ENCODE measurements at places on chromosomes 3 and 15. TPM values are rescaled to one million over a fixed set of nuclear protein-coding genes. Genes with fewer than 3 reads are reported as not detected.

GRCh38 chr3:9779075-9779593 lies 9.4 kb upstream of the CAMK1 start:
- DNase-seq: no peak

- DNase-seq: no peak
Measured at GRCh38 chr3:168250415-168250861, 154.7 kb upstream of the GOLIM4 start.

GRCh38 chr3:31043184-31043819 lies 148.8 kb upstream of the GADL1 start:
- no peak for DNase-seq

Gene RTP1
- total RNA-seq: not detected

- no peak for DNase-seq
Measured at GRCh38 chr3:44892689-44893088, 18.3 kb downstream of the TGM4 start.

DNA sequence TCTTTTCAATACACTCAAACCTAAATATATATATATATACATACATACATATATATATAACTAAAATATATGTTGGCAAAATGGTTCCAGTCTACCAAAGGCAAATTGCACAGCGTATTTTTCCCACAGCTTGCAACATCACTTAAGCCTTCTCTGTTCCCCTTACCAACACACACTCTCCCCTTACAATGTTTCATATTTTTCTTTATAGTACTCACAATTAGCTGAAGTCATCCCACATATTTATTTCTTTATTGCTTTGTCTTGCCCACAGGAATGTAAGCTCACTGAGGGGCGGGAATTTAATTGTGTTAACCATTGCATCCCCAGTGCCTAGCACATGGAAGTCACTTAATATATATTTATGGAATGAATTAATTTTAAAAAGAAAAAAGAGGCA lies 288.3 kb downstream of the ULK4 start:
- no peak for DNase-seq

DNA sequence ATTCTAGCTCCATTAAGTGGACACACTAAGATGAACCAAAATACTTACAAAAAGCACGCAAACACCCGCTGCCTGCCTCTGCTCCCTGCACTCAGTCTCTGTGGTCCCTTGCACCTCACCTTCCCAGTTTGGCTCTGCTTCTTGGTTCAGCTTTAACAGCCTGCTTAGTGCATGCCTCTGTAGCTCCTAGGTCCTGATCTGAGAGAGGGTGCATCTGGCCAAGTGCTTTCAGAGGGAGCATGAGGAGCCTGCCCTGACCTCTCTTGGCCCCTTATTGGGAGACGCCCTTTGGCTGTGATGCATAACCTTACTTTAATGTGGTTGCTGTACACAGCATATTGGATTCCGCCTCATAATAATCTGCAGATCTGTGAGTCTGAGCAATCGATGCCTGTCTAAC lies 21.2 kb upstream of the ATP10A start:
- no peak for DNase-seq

GRCh38 chr3:188671971-188672370 lies 499.8 kb upstream of the TPRG1 start:
- no peak for DNase-seq

DNA sequence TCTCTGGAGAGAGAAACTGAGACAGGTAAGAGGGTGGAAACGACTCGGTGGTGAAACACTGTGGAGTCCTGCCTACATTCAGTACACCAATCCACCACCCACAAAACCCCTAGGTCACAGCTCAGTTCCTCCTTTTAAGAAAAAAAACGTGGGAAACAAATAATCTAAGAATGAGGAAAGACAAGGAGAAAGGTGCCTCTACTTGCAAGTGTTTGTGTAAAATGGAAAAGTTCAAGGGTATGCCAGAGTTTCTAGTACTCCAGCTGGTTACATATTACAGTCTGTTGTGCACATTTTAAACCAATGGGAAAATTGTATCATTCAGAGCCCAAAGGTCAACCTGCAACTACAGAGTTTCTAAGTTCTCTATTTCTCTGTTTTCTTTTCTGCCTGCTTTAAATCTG lies 32.2 kb downstream of the HGD start:
- DNase-seq: no peak

Gene CISH
- 5.7 TPM for total RNA-seq

Gene NIPA2
- total RNA-seq: 56.5 TPM

Gene IL12A
- not detected for total RNA-seq

Gene AHSG
- total RNA-seq: not detected

Gene CAPN3
- total RNA-seq: 31.7 TPM

GRCh38 chr15:56667517-56667916 lies 65.8 kb downstream of the ZNF280D start:
- no peak for DNase-seq

GRCh38 chr3:186287711-186288110 lies 74.3 kb downstream of the DGKG start:
- DNase-seq: no peak

Gene MNS1
- total RNA-seq: 1.4 TPM

- DNase-seq: no peak
Measured at GRCh38 chr3:31448882-31449243, 83.9 kb upstream of the STT3B start.

Gene FRMD5
- 2.9 TPM for total RNA-seq

Gene BNC1
- total RNA-seq: 0.21 TPM

Gene MYLK
- total RNA-seq: 61.0 TPM

DNA sequence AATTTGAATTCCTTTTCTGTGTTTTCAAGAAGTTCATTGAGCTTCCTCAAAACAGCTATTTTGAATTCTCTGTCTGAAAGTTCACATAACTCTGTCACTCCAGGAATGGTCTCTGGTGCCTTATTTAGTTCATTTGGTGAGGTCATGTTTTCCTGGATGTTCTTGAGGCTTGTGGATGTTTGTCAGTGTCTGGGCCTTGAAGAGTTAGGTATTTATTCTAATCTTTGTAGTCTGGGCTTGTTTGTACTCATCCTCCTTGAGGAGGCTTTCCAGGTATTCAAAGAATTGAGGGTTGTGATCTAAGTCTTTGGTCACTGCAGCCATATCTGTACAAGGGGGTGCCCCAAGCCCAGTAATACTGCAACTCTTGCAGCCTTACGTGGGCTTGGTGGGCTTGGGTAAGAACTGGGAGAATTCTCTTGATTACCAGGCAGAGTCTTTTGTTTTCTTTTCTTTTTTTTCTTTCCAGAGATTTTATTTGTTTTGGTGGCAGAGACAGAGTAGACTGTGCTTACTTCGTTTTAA lies 19.3 kb upstream of the CCNDBP1 start:
- DNase-seq: no peak

- DNase-seq: no peak
Measured at GRCh38 chr15:48494631-48495030, 150.9 kb downstream of the FBN1 start.

Gene RFT1
- 13.3 TPM for total RNA-seq

- DNase-seq: no peak
Measured at GRCh38 chr3:171348121-171348520, 112.1 kb downstream of the TNIK start.

- no peak for DNase-seq
Measured at GRCh38 chr3:61591300-61591699, 29.9 kb downstream of the PTPRG start.

- DNase-seq: no peak
Measured at GRCh38 chr3:171168086-171168485, 141.6 kb upstream of the SLC2A2 start.

GRCh38 chr3:14467814-14468620 lies 65.6 kb downstream of the SLC6A6 start:
- peak; percentile 41 for DNase-seq

DNA sequence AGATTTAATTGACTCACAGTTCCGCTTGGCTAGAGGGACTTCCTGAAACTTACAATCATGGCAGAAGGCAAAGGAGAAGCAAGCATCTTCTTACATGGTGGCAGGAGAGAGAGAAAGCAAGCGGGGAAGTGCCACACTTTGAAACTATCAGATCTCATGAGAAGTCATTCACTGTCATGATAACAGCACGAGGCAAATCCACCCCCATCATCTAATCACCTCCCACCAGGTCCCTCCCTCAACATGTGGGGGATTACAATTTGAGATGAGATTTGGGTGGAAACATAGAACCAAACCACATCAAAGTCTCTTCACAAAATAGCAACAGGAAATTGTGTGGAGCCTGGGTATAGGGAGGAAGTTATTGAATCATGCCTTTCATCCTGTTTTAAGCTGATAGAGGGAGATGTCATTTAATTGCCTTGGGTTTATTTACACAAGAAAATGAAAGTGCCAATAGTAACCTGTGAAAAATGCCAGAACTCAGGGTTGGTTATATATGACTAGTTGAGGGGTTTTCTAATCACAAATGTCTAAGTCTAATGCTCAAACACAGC lies 624.8 kb upstream of the LMCD1 start:
- DNase-seq: no peak

DNA sequence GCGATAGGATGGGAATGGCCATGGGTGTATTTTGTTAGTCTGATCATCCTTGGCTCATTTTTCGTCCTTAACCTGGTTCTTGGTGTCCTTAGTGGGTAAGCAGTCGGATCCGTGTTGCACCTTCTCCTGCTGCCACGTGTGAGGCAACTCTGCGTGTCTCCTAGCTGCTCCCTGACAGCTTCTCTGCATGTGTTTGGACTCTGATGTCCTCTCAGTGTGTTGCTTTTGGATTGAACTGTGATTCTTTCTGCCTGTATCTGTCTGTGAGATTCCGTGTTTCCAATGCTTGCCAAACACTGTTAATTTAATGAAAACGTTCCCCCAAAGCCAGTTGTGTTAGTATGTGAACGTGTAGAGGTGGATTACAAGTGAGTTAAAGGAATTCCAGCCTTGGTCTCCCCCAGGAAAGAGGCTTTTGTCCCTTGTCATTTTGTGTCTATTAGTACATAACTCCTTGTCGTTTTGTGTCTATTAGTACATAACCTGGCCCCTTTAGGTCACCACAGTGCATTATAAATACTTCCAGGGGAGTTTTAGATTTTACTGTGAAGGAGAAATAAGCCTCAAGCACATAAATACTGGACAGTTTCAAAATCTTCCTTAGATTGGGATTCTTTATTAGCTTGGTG lies 172.4 kb downstream of the CHDH start:
- no peak for DNase-seq

Gene MASP1
- total RNA-seq: 2.0 TPM

DNA sequence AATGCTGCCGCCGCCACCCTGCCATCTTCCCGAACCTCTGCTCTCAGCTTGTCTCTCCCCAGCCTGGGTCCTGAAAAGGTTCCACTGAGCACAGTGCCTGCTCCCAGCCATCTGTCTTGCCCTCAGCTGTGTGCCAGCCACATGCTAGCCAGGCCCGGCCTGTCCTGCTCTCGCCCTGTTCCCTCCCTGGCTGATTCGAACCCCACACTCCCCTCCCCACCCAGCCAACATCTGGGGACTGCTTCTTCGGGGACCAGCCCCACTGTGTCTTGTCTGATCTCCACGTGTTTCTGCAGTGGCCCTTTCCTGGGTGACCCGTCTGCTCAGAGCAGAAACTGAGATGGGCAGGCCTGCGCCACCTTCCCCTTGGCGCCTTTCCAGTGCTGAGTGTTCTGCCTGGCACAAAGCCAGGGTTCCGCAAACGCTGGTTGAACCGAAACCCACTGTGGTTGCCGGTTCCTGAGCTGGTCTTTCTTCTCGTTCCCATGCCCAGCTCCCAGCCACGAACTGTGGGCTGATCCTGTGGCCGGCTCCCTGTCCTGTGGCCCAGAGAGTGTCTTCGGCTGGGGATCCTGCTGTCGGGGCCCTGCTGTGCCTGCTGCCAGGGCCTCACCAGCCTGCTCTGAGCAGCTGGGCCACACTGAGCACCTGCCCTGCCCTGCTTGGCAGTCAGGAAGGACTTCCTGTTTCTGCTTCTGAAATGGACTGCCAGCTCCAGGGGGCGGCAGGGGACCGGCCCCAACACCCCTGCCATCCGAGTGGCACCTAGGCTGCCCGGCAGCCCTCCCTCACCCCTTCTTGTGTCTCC lies 62.7 kb upstream of the KLF13 start:
- DNase-seq: no peak

DNA sequence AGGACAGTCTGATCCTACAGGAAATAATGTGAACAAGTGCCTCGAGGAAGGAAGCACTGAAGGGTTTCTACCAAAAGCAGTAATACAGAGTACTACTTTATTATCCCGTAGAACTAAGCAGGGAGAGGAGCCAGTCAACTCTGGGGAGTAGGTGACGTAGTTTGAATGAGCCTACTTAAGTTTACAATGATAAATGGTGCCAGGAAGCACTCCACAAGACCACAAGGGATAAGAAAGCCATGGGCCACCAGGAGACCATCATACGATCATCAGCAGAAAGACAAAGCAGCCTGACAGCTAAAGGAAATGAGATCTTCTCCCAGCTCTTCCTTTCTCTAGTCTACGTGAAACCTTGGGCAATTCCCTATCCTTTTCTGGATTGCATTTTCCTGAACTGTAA lies 27.3 kb downstream of the SST start:
- no peak for DNase-seq

DNA sequence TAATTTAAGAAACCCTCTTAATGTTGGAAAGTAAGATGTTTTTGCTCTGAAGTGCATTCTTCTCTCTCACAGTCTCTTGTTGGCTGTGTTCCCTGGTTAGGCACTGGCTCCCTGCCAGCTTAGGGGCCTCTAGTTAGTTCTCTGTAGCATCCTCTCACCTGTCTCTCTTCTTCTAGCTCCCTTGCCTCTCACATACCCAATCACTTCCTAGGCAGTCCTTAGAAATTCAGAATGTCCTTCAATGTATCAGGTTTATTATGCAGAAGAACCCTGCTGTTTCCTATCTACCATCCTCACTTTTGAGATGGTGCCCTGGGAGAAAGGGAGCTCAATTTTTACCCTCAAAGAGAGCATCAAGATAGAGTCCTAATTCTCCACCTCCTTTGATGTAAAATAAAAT lies 36.2 kb upstream of the CPNE4 start:
- DNase-seq: no peak

DNA sequence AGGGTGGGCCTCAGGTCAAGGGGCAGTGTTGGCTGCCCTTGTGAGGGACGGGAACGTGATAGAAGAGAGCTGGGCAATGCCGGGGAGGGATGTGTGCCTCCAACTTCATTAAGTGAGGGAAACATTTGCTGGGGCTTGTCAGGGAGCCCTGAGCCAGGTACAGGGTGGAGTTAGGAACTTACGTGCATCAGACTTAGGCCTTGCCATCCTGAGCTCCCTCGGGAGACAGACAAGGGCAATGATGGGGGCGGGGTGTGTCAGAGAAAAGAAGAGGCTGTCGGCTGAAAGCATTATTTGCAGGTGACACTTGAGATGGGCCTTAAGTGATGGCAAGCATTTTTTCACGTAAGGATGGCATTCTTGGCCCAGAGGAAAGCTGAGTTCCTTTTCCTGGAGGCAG lies 1.6 kb downstream of the FAM131A start:
- no peak for DNase-seq

DNA sequence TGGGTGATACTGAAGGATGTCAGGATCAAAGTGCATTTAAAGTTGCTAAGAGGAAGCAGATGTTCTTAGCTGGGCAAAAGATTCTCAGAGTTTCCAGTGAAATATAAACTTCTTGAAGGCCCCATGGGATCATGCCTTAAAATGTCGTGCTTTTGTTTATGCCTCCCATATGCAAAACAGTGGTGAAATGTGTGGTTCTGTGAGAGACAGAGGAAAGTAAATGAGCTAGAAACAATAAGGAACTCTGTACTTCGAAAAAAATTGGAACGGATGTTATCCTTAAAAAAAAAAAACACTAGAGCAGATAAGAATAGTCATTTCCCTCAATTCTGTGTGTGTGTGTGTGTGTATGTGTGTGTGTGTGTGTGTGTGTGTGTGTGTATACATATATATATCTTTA lies 497.0 kb upstream of the TBL1XR1 start:
- DNase-seq: no peak

Gene MDFIC2
- total RNA-seq: not detected

Gene SLC9C1
- total RNA-seq: not detected

- no peak for DNase-seq
Measured at GRCh38 chr15:95990833-95991232, 339.7 kb upstream of the NR2F2 start.

Gene CYP8B1
- total RNA-seq: not detected

GRCh38 chr3:40366203-40367162 lies 20.5 kb upstream of the ENTPD3 start:
- DNase-seq: no peak

All from tibial nerve (tissue), 4 donors.